A549 treated with CORT108297 at 1 μM for 4 hours (cell line): ENCODE measurements at places on chromosomes 5 and 9. TPM values are rescaled to one million over a fixed set of nuclear protein-coding genes. Genes with fewer than 3 reads are reported as not detected.

Gene HRH2
- 0.46 to 0.82 TPM (median 0.65 TPM) in 5 replicates for total RNA-seq

Gene SLC45A2
- 0.05 TPM in 1 of 5 replicates, not detected in the others for total RNA-seq

Gene SLC25A46
- total RNA-seq: 27.7 to 33.1 TPM (median 31.1 TPM) in 5 replicates

Gene CDH9
- total RNA-seq: not detected in 5 replicates

Gene TMOD1
- 2.3 to 2.9 TPM (median 2.5 TPM) in 5 replicates for total RNA-seq
